ENCODE measurements at places on chromosomes 5 and 9.

GRCh38 chr5:32290922-32291321 is 21.8 kb downstream of the MTMR12 start:
- DNase-seq: no peak

- DNase-seq: peak; percentile 55
These were observed 92.6 kb downstream of the SH3TC2 start for GRCh38 chr5:148970228-148970627.

GRCh38 chr5:135737701-135738563 is 96.5 kb upstream of the SLC25A48 start:
- DNase-seq: no peak

DNA sequence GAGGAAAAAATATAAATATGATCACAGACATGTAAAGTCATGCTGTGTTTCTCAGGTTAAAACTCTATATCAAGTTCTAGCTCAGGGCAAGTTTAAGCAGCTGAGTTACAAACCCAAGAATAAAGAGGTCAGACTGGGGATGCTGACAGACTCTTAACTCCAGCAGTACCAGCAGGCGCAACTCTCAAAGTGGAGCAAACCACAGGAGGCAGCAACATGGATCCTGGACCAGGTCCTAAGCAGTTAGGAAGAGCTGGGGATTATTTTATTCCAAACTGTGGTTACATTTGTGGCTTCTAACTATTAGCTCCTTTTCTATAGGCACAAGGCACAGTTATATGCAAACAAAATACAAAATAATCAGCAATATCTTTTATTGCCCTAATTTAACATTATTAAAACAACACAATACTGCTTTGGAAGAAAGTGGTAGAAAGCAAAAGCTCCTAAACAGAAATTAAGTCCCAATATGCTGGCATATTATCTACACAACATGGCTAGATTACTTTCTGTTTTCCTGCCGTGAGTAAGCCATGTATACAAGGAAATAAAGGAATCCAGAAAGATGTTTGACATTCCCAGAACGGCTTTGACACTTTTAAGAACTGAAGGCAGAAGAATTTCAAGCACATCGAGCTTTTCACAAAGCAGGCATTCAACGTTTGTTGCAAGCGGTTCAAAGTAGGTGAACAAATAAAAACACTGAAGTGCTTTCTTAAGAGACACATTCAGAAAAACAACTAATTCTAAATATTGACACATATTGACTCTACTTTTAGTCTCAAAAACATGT is 378.8 kb upstream of the ZNF608 start:
- no peak for DNase-seq
